ENCODE measurements at places on chromosomes 16 and 17. TPM values are rescaled to one million over a fixed set of nuclear protein-coding genes. Genes with fewer than 3 reads are reported as not detected.

The NPIPB13 gene
- 1.2 TPM for polyA plus RNA-seq

The CEMP1 gene
- polyA plus RNA-seq, result 3.3 TPM

The LRRC36 gene
- polyA plus RNA-seq, result not detected

The GPRC5C gene
- not detected for polyA plus RNA-seq

- no peak overlapping the region for H3K27ac ChIP-seq
- H3K4me1 ChIP-seq, result peaks cover 33% of the 10 kb centered on the region
- no peaks in the 10 kb centered on the region for H3K36me3 ChIP-seq
- no peak overlapping the region for H3K4me3 ChIP-seq
- H3K27me3 ChIP-seq, result no peaks in the 10 kb centered on the region
These were observed 1.8 kb downstream of the CACNB1 start for GRCh38 chr17:39195568-39196160.

- no peak overlapping the region for H3K4me3 ChIP-seq
- H3K4me1 ChIP-seq, result no peaks in the 10 kb centered on the region
- H3K27me3 ChIP-seq, result no peaks in the 10 kb centered on the region
- H3K36me3 ChIP-seq, result peaks cover 50% of the 10 kb centered on the region
- peak; percentile 40 for DNase-seq
These were observed 23.2 kb downstream of the DYNC1LI2 start for GRCh38 chr16:66728117-66728787.

- no peak overlapping the region for H3K4me3 ChIP-seq
- no peaks in the 10 kb centered on the region for H3K36me3 ChIP-seq
- H3K27ac ChIP-seq, result no peak overlapping the region
- no peaks in the 10 kb centered on the region for H3K27me3 ChIP-seq
These were observed 7.5 kb upstream of the ARMC5 start for GRCh38 chr16:31451681-31452351.

- no peaks in the 10 kb centered on the region for H3K4me1 ChIP-seq
- no peak overlapping the region for H3K27ac ChIP-seq
- DNase-seq, result no peak
- no peak overlapping the region for H3K4me3 ChIP-seq
- H3K36me3 ChIP-seq, result peaks cover 4% of the 10 kb centered on the region
- H3K27me3 ChIP-seq, result no peaks in the 10 kb centered on the region
These were observed 15.5 kb downstream of the GSE1 start for GRCh38 chr16:85628645-85629044.

DNA sequence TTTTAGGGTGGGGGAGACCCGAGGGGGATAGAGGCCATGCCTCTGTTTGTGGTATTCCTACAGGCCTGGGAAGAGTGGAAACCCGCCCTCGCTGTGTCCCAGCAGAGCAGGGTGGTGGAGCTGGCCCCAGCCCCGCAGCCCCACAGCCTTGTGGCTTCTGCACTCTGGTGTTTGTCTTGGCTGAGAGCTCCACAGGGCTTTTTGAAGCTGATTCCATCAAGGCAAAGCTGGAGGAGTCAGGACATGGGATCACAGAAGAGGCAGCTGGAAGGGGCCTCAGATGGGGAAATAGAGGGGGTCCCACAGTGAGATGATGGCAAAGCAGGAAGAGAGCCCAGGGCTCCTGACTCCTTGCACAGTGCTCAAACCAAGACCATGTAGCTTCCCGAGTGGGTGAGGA, 5.0 kb upstream of the WFIKKN2 start:
- no peak for DNase-seq
- no peaks in the 10 kb centered on the region for H3K27me3 ChIP-seq
- no peaks in the 10 kb centered on the region for H3K4me1 ChIP-seq
- no peak overlapping the region for H3K27ac ChIP-seq
- H3K4me3 ChIP-seq, result no peak overlapping the region

DNA sequence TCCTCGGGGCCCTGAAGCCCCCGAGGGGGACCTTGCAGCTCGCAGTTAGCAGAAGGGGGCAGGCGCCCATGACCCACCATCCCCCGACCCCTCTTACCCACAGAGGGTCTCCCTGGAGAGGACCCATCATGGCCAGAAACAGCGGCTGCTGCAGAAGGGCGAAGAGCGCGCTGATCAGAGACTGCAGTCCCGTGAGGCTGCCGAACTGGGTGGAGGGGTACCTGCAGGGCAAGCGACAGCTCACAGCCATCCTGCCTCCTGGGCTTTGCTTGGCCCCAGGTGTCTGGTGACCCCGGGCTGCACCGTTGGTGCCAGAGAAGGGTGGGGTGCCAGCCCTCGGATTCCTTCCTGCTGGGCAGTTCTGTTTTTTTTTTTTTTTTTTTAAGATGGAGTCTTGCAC, 13.9 kb upstream of the PITPNA start:
- H3K27ac ChIP-seq, result no peak overlapping the region
- H3K27me3 ChIP-seq, result no peaks in the 10 kb centered on the region
- no peak for DNase-seq
- H3K4me3 ChIP-seq, result no peak overlapping the region

DNA sequence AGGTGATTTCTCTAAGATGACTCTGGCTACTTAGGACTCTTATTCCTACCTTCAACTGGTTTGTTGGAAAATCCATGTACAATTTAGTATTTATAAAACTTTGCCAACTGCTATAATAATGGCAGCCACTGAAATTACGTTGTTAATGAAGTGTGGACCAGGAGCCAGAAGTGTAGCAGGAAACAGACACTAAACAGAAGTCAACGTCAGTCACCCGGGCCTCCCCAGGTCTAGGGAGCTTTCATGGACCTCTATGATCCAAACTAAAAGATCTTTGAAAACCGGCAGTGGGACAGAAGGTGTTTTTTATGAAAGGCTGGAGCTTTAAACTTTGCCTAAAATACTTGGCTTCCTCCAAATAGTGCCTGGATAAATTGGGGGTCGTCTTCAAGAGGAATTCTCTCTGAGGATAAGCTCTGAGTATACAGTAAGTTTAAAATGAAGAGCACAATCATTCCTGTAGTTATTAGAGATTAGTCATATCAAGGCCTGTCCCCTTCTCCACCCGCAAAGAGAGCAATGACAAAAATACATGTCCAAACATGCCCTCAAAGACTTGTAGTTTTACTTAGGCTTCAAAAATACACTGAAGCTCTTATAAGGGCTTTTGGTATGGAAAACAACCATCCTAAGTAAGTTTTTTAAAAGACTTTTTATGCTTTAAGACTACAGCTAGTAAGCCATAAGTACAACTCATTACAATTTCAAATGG, 34.6 kb downstream of the DCUN1D3 start:
- H3K27ac ChIP-seq, result no peak overlapping the region
- H3K4me1 ChIP-seq, result no peaks in the 10 kb centered on the region
- no peak for DNase-seq
- H3K27me3 ChIP-seq, result no peaks in the 10 kb centered on the region
- no peak overlapping the region for H3K4me3 ChIP-seq

- no peaks in the 10 kb centered on the region for H3K4me1 ChIP-seq
- H3K27ac ChIP-seq, result no peak overlapping the region
- H3K27me3 ChIP-seq, result no peaks in the 10 kb centered on the region
- DNase-seq, result no peak
- H3K4me3 ChIP-seq, result no peak overlapping the region
These were observed 841 bp downstream of the TEKT5 start for GRCh38 chr16:10693889-10694288.

DNA sequence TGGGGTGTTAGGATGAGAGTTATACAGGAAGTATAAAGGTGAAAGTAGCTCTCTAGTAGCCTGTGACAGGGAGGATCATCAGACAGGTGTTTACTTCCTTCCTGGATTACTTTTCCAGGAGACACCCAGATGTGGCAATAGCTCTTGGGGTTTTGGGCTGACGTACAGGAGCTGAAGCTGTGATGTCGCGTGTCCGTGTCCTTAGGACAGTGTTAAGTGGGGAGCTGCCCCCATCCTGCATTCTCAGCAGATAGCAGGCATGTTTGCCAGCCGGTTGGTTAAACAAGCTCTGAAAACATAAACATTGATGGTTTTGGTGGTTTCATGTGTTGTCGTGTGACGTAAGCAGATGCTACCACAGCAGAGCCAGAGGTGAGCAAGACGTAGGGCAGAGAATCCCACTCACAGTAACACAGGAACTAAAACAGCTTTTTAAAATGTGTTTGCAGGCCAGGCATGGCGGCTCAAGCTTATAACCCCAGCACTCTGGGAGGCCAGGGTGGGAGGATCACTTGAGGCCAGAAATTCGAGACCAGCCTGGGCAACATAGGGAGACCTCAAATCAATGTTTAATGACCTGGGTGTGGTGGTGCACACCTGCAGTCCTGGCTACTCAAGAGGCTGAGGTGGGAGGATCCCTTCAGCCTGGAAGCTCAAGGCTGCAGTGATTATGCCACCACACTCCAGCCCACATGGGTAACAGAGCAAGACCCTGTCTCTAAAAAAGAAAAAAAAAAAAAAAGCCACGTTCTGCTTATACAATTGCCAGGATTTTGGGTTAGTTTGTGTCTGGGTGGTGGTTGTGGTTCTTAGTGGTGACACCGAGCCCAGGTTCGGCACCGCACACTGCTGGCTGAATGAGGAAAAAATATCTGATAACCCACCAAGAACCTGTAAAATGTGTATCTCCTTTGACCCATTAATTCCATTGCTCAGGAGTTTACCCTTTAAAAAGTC, 18.2 kb upstream of the IL17C start:
- peaks cover 36% of the 10 kb centered on the region for H3K4me1 ChIP-seq
- H3K4me3 ChIP-seq, result no peak overlapping the region
- H3K27ac ChIP-seq, result peak overlapping the region; percentile 80
- DNase-seq, result peak; percentile 70
- peaks cover 37% of the 10 kb centered on the region for H3K36me3 ChIP-seq
- no peaks in the 10 kb centered on the region for H3K27me3 ChIP-seq

DNA sequence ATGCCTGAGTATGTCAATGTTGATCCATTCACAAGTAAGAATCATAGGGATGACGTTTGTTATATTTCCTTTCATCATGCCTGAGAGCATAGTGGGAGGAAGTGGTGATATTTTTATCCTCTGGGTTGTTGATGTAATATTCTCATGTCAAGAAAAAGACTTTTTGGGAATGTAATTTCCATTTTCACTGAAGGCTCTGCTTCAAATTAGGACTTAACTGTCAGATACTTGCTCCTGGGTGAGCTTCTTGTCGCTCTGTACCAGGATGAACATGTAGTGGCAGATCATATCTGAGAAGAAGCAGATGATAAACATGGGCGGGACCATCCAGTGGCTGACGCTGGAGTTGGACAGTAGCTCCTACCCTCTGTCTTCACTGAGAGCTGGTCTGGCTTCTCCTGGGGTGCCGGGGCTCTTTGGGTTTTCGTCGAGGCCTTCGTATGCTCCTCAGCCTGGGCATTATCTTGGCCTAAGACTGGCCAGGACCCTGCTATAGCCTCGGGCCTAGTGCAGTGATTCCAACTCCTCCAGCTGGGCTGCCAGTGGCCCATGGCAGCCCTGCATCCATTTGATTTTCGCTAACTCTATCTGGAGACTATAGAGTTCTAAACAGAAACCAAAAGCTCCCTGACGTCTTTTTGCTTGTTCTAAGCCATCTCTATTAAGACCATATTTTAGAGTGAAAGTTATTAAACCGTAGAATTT, 19.7 kb downstream of the CYB5B start:
- no peak for DNase-seq
- H3K27me3 ChIP-seq, result no peaks in the 10 kb centered on the region
- peaks cover 12% of the 10 kb centered on the region for H3K36me3 ChIP-seq
